Inflammatory macrophage (primary cell): ENCODE measurements at places on chromosomes 1 and 21.

- no peak for DNase-seq
Measured at GRCh38 chr1:83500531-83500930, 498.4 kb downstream of the TTLL7 start.

DNA sequence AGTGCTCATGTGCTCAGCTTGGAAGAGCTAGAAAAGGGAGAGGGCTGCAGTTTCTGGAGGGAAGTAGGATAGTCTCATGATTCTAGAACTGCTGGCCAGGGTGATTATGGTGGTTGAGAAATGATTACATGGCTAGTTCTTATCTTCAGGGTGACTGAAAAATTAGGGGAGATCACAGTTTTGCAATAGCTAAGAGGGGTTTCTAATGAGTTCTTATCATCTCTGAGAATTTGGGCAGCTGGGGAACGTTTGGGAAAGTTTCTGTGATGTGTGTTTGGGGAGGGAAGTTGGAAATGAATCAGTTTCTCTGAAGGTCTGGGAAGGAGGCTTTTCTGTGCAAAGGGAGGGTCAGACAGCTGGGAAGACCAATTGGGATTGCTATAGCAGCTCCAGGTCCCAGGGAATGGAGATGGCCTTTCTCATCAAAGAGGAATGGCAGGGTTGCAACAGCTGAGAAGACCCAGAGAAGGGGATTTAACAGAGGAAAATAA is 7.6 kb upstream of the RHOU start:
- peak; percentile 54 for DNase-seq

DNA sequence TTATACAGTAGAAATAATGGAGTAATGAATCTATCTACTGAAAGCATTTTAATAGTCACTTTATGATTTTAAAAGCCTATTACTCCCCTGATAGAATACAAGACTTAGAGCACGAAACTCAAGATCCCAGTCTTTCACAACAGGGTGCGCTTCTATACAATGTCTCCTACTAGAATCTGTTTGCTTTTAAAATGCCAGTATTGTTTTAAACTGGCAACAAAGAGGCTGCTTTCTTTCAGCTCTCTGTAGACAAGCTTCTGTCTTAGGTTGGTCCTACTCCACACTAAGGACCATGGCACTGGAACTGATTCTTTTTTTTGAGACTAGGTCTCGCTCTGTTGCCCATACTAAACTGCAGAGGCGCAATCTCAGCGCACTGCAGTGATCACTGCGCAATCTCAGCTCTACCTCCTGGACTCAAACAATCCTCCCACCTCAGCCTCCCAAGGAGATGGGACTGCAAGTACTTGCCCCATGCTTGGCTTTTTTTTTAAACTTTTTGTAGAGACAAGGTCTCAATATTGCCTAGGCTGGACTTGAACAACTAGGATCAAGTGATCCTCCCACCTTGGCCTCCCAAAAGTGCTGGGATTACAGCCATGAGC is 4.8 kb downstream of the DCAF8 start:
- no peak for DNase-seq

DNA sequence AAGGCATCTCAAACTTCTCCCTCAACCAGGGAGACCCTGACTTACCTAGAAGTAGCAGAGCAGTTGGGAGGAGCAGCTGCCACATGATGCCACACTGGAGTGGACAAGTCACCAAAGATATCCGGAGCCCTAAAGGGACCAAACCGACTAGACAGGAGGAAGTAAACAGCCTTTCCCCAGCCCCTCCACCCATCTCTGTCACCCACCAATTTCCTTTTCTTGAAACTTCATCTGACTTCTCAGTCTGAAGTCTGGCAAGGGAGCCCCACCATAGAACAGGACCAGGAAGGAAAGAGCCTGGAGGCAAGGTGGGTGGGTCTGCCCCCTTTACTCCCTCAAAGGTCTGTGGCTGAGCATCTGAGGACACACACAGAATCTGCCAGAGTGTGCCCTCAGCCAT is at the start of gene FCGR3A:
Gene FCGR3A (minus strand): TSS at position 167 of the 400 bp plus-strand sequence. CDS start 82 bp downstream, at position 85.
- peak; percentile 50 for DNase-seq

GRCh38 chr1:236850077-236850979 is 55.2 kb downstream of the MTR start:
- no peak for DNase-seq

- DNase-seq: no peak
Measured at GRCh38 chr1:55141295-55141893, 73.8 kb downstream of the USP24 start.

GRCh38 chr1:15224259-15224869 is 22.7 kb upstream of the FHAD1 start:
- DNase-seq: peak; percentile 93

GRCh38 chr1:32316903-32317277 is 19.1 kb downstream of the MARCKSL1 start:
- no peak for DNase-seq

- no peak for DNase-seq
Measured at GRCh38 chr1:69535490-69535889, 32.2 kb upstream of the LRRC7 start.

DNA sequence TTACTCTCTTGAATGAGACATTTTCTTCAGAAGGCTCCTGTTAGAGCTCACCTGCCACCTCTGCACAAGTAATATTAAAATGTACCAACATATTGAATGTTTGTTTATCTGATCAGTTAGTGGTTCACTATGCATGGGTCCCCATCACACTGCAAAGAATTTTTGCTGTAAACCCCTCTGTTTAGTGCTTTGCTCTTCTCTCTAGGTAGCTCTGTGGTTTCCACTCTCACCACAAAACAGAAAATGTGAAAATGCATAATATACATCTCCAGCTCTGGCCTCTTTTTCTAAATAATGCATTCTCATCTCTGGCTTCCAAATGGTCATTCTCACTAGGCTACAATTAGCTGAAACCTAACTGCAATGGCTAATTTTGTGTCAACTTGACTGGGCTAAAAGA is 176.7 kb downstream of the TRIM33 start:
- no peak for DNase-seq
